ENCODE measurements at places on chromosomes 3 and 15.

GRCh38 chr15:58086491-58086890 is 21.0 kb upstream of the ALDH1A2 start:
- DNase-seq: no peak

- DNase-seq: peak; percentile 53
Measured at GRCh38 chr3:72655131-72655551, 193.1 kb downstream of the SHQ1 start.

GRCh38 chr15:92524874-92525565 is 130.6 kb downstream of the FAM174B start:
- no peak for DNase-seq

- DNase-seq: no peak
Measured at GRCh38 chr3:22326305-22326704, 575.3 kb upstream of the ZNF385D start.

GRCh38 chr15:74621936-74622335 is 6.3 kb downstream of the CLK3 start:
- peak; percentile 34 for DNase-seq

- peak; percentile 61 for DNase-seq
Measured at GRCh38 chr3:171142985-171143384, 116.5 kb upstream of the SLC2A2 start.

GRCh38 chr15:75073197-75073596 is 49.8 kb downstream of the PPCDC start:
- DNase-seq: no peak

DNA sequence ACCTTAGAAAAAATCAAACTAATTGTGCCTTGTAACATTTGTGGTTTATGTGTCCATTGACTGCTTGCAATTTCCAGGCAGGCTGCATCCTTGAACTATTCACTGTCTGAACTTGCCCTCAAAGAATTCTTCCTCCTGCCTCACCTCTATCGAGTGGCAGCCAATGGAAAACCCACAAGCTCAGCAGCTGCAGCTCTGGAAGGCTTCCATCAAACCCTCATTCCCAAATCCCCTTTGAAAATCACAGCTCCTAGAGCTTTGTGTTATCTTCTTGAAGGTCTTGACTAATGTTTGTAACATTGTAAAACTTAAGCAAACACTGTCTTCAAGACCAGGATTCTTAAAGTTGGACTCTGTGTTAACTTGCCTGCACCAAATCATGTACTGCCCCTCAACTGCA is 81.1 kb downstream of the FILIP1L start:
- DNase-seq: peak; percentile 39

- no peak for DNase-seq
Measured at GRCh38 chr3:113721636-113722035, 24.4 kb downstream of the NAA50 start.

GRCh38 chr3:41198526-41198925 is 779 bp upstream of the CTNNB1 start:
- DNase-seq: no peak

- DNase-seq: no peak
Measured at GRCh38 chr3:127614928-127615589, 13.9 kb upstream of the PODXL2 start.

GRCh38 chr3:6807967-6808588 is 52.8 kb upstream of the GRM7 start:
- DNase-seq: no peak

- DNase-seq: no peak
Measured at GRCh38 chr3:10367506-10367905, 46.6 kb upstream of the SEC13 start.

GRCh38 chr3:66948041-66948440 is 50.1 kb upstream of the KBTBD8 start:
- DNase-seq: no peak

- peak; percentile 26 for DNase-seq
Measured at GRCh38 chr15:33201491-33202231, 7.1 kb upstream of the FMN1 start.

GRCh38 chr3:42822828-42823227 is 13.6 kb downstream of the ACKR2 start:
- no peak for DNase-seq

DNA sequence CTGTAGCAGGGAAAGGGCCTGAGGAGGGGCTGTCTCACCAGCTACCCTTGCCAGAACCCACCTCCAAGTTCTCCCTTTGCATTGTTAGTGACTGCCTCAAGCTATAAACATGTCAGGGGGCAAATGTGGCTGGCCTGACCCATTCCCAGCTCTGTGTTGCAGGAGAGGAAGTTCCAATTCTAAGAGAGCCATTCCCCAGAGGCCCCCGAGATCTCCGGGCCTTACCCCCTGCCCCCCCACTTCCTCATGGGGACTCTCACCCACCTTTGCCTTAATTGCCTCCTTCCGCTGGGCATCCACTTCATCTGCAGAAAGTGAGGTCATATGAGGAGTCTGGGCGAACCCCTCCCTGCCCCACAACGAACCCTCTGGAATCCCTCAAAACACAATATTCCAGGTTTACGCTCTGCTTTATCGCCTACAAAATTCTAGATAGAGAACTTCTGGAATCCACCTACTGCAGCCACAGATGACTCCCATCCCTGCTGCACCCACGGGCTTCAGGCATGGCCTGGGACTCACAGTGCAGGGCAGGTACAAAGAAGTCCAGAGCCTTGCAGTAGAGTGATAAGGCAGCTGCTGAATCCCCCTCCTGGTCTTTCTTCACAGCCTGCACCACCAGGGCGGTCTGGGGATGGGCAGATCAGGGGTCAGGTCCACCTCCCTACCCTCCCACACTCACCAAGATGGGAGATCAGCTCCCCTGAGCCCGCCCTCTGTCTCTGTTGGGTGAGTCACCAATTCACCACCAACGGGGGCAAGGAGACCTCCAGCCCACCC is 4.0 kb downstream of the ULK3 start:
- DNase-seq: no peak

DNA sequence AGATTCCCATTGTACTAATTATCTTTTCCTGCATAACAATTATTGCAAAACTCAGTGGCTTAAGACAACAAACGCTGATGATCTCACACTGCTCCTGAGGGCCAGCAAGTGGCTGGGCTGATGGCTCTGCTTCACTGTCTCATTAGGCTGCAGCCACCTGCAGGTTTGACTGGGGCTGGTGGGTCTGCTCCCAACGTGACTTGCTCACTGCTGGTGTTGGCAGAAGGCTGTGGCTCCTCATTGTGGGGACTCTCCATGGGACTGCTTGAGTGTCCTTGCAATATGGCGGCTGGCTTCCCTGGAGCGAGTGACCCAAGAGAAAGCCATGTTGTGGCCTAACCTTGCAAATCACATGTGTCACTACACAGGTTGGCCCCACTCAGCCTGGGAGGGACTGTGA is 71.1 kb downstream of the PLXNA1 start:
- DNase-seq: peak; percentile 15

GRCh38 chr15:62902821-62903220 is 139.7 kb upstream of the TPM1 start:
- DNase-seq: no peak

- DNase-seq: no peak
Measured at GRCh38 chr3:14234251-14235002, 55.8 kb downstream of the LSM3 start.

GRCh38 chr15:62394079-62394478 is 229.0 kb upstream of the C2CD4B start:
- DNase-seq: no peak

- no peak for DNase-seq
Measured at GRCh38 chr3:2765002-2765579, 345.1 kb downstream of the IL5RA start.

GRCh38 chr3:30680789-30681648 is 74.6 kb downstream of the TGFBR2 start:
- peak; percentile 86 for DNase-seq

GRCh38 chr15:22799902-22800301 is 13.5 kb downstream of the NIPA1 start:
- DNase-seq: no peak

DNA sequence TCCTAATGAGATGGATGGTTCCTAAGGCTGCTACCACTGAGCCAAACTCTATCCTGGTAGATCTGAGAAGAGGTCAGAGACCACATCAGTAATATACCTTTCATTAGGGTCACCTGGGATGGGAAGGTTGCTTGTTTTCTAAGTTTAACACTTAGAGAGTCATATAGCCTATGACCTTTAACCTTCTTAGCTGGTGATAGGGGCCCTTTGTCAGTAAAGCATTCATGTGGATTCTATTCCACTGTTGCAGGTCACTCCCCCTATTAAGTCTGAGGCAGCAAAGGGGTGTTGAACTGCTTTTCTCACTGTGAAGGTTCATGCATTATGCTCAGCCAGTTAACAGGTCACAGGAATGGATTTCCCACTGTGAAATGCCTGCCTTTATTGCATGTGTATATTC is 6.1 kb upstream of the ZNF609 start:
- no peak for DNase-seq

DNA sequence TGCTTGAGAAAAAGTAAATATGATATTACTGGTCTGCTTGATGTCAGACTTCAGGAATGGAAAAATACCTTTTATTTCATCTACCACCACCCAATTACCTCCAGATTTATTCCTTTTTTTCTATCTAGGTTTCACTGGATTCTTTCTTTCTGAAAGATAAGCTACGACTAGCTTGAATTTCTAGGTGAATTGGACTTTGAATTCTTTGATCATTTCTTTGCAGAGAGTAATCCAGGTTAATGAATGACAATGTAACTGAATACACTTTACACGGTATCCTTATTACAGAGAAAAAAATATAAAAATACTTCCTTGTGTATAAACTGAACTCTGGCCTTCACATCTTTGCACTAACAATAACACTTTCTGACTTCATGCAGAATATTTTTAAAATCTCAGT is 59.5 kb upstream of the TRPC1 start:
- DNase-seq: no peak

- DNase-seq: no peak
Measured at GRCh38 chr3:67558426-67558825, 96.0 kb downstream of the SUCLG2 start.

GRCh38 chr3:170226426-170226960 is 4.3 kb downstream of the PRKCI start:
- DNase-seq: no peak

All from right hindlimb (tissue), 1 donor.